ENCODE measurements at places on chromosomes 7 and 10.

- no peak for DNase-seq
These were observed 101.6 kb downstream of the DYNC2I1 start for GRCh38 chr7:158957921-158958491.

DNA sequence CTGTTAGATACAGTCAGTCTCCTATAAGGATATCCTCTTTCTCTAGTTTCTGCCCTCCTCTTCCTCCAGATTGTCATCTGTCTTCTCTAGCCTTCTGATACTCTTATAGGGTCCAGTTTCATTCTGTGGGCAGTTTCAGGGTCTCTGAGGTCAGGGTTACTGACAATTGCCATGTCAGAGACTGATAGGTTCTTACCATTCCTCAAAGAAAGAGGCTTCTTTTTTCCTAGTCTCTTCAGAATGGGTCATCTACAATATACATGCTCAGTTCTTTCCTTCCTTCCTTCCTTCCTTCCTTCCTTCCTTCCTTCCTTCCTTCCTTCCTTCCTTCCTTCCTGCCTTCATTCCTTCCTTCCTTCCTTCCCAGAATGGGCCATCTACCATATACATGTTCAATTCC is 48.1 kb upstream of the TAS2R16 start:
- no peak for DNase-seq

- DNase-seq = no peak
These were observed 10.4 kb downstream of the ADAM8 start for GRCh38 chr10:133266056-133266795.

DNA sequence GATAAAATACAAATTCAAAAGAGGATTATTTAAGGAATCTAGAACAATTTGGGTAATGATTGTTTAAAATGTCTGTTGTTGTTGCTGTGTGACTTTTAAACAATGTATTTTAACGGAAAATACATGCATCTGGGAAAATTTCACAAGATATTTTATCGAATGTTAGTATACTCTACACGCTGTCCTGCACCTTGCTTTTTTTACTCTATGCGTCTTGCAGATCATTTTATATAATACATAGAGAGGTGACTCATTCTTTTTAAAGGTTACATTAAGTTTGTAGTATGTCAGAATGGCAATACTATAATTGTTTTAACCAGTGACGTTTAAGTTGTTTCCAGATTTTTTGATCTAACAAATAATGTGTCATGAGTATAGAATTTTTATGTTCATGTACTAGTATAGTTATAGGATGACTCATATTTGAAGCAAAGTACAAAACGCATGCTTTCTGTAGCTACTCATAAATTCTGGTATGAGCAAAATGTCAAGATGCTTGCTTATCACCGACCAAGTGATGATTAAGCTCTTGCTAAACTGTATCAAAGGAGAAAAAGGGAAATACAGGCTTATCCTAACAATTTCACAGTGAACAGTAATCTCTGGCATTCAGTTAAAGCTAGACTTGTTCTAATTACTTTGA is 4.9 kb downstream of the DKK1 start:
- peak; percentile 88 for DNase-seq

GRCh38 chr7:12054830-12055229 is 156.3 kb upstream of the TMEM106B start:
- DNase-seq = no peak

DNA sequence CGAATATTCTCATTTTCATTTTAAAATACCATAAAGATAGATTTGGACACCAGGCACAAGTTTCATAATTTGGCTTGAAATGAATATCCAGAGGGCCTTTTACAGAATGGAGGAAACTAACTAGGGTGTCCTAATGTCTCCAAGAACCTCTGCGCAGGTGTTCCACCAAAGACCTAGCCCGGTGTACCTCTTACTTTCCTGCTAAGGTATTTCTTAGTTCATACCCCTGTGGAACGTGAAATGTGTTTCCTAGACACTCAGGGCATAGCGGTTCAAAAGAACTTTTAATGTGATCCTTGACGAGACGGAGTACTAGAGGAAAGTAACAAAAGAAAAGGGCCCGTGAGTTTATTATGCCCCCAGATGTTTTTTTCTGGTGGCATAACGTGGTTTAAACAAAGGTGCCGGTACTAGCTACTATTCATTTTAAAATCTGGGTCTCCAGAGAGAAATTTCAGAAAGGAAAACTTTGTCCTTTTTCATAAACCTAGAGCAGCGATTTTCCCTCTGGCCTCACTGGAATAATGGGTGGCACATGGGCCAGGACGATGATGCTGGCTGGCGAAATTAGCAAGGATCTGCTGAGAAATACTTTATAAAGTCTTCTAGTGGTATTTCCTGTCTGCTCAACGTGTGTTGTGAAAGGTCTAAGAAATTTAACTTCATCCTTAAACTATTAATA is 1.4 kb downstream of the APBB1IP start:
- no peak for DNase-seq

- DNase-seq = no peak
These were observed 370.2 kb downstream of the PPP1R3A start for GRCh38 chr7:113548561-113548960.

DNA sequence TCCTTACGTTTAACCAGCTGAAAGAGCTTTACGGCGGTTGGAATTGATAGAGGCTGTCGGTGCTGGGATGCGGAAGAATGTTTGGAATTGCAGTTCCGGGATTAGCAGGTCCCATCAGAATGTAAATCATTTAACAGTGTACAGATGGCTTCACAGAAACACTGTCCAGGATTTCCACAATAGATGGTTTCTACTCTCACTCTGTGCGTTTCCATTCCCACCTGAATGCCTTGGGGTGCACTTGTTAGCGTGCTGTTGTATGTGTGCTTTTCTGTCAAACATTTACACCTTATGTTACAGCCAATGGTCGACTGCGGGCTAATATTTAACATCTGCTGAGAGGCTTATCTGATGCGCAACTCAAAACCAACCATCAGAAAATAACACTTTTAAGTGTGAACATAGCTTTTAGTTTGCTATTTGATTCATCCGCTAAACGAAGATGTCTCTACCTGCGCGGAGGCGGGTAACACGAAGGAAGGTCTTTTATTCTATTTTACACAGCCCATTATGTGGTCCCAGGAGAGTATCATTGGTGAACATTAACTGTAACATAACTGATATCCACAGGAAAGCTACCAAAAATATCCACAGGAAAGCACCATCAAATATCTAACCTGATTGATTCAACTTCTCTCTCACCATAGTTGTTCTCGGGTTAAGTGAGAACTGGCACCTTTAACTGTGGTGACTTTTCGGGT is 179.0 kb downstream of the PRPF18 start:
- DNase-seq = no peak

DNA sequence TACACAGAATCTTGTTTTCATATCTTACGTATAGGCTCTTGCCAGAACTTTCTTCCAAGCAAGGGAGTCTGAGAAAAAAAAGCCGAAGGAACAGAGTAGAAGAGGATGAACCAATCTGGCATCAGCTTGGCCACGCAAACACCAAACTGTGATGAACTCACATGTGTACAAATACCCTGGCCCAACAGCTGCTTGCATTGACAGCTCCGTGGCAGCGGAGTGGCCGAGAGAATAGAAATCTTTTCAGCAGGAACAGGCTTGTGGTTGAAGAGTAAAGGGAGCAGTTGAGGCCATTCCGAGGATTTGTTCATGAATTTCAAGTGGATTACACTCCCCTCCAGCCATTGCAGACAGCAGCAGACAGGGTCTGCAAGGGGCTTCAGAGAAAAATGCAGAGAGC is 173.8 kb upstream of the PLXNA4 start:
- DNase-seq = no peak

DNA sequence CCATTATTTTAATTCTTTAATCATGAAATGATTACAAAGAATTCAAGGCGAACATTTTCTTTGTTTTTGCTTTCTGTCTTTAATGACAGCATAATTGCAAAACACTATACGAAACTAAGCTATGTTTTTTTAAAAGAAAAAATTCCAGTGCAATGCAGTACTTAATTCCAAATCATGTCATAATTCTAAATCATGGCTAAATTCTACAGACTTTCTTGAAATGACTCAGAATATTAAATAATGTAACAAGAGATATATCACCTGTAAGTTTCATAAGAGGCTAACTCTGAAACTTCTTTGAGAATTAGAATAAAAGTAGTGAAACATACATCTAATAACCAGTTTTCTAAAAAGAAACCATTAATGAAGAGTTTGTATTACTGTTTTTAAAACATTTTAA is 671.6 kb downstream of the PARD3 start:
- no peak for DNase-seq

DNA sequence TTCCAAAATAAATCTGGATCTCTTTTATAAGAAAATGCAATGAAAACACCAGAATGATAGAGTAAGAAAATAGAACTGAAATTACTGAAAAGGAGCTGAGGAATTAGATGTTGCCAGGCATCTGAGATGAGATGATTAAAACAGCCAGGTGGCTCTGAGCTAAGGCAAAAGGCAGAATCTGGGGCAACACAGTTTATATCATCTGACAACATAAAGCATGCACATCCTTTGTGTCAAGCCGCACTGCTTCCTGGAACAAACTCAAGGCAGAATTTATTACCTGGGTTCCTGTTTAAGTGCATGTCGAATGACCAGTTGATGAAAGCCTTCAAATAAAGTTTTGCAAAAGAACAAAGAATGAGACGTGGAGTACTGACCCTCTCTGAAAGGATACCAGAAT is 247.0 kb downstream of the SNX10 start:
- DNase-seq = no peak

GRCh38 chr10:132416566-132417256 is 19.7 kb downstream of the PWWP2B start:
- no peak for DNase-seq

- DNase-seq = peak; percentile 35
These were observed 167.8 kb upstream of the EEPD1 start for GRCh38 chr7:35985126-35985754.

GRCh38 chr7:4939971-4940728 is 18.8 kb downstream of the MMD2 start:
- DNase-seq = no peak

GRCh38 chr10:79443338-79444198 is 1.9 kb downstream of the ZCCHC24 start:
- no peak for DNase-seq

GRCh38 chr10:97475936-97476594 is 22.2 kb downstream of the MMS19 start:
- no peak for DNase-seq

DNA sequence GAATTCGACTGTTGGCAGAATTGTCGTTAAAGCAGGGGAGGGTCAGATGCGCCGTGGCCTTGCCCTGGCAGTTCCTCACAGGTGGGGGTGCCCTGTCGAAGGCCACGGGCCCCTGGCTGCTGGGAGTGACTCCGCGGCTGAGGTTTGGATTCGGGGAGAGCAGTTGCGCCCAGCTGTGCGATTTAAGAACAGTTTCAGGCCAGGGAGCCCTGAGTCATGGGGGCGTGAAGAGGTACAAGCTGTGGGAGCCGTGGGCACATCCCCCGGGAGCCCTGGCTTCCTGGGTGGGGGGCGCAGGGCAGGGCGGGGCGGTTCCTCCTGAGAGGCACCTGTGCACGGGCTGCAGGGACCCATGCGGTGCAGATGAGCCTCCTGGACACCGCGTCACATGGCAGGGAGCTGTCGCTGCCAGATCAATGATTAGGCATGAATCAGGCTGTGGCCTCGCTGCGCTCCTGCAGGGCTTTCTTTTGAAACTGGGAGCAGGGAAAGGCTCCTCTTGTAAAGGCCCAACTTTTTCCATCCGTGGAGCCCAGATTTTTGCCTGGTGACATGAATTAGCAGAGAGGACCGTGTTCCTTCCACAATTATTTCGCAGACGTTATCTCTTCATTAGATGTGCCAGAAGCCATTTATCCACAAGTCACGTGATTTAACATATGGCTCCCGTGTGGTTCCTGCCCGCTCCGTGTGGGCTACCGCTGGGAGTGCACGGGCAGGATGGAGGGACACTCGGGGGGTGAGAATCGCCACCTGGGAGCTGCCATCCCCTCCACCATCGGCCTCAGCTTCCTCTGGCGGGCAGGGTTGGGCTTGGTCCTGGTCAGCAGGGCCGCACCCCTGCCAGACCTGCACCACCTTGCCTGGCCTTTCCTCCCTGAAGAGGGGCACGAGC is 918 bp downstream of the PWWP2B start:
- no peak for DNase-seq

DNA sequence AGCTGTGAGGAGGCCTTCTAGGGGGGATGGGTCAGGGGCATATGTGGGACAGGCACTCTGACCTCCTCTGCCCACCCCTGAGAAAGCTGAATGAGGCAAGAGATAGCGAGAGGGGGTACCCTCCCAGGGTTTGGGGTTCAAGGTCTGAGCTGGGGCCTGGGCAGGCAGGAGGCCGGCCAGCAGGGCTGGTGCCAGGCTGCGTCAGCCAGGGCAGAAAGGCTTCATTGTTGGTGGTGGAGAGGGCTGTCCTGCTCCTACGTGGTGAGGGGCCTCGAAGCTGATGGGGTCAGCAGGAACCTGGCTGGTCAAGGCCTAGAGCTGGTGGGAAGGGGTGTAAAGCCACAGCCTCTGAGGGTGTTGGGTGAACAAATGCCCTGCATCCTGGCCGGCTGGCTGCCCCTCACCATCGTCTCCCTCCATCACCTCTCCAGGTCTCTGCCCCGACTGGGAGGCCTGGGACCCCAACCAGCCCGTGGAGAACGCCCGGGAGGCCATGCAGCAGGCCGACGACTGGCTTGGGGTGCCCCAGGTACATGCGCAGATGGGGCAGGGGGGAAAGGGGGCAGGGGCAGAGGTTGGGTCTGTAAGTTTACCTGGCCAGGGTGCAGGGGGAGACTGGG is 6.6 kb downstream of the FLNC start:
- no peak for DNase-seq

GRCh38 chr7:101557978-101558741 is 70.9 kb downstream of the MYL10 start:
- DNase-seq = no peak

GRCh38 chr10:114042895-114043531 is 653 bp upstream of the ADRB1 start:
- DNase-seq = no peak

DNA sequence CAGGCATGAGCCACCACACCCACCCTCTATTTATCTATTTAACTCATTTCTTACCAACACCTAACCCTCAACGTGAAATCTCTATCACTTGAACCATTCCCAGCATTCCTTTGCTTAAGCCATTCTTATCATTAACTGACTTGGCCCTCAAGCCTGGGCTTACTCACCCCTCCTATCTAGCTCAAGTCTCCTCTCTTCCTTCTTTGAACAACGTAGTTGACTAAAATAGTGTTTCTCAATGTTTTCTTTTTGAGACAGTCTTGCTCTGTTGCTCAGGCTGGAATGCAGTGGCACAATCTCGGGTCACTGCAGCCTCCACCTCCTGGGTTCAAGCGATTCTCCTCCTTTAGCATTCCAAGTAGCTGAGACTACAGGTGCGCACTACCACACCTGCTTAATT is 7.0 kb downstream of the ANXA7 start:
- no peak for DNase-seq

DNA sequence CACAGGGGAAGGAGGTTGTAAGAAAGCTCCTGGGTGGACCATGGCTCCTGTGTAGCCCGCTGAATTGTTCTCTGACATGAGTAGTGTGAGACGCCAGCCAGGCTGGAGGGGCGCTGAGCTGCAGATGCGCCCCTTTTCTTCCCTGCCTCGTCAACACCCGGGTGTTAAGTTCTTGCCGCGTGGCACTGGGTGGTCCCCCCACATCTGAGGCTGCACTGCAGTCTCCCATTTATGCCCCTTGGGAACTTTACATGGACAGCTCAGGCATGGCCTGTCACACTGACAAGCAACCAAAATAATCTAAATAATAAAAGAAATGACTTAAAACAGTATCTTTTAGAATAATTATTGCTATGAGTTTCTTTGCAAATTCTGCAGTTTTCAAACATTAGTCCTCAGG is 34.6 kb upstream of the HSPA12A start:
- DNase-seq = no peak

- no peak for DNase-seq
These were observed 1.4 kb upstream of the TSPAN15 start for GRCh38 chr10:69449841-69450240.

- DNase-seq = no peak
These were observed 9.8 kb downstream of the RHBDD2 start for GRCh38 chr7:75888464-75889222.
